ENCODE measurements at places on chromosomes 1 and 21. TPM values are rescaled to one million over a fixed set of nuclear protein-coding genes. Genes with fewer than 3 reads are reported as not detected.
A peak's percentile ranks its signal among the peaks of the same experiment; 100 is the strongest.

GRCh38 chr1:164560121-164560541 is 1.1 kb downstream of the PBX1 start:
- no peaks in the 10 kb centered on the region for H3K36me3 ChIP-seq
- no peaks in the 10 kb centered on the region for H3K27me3 ChIP-seq
- H3K4me1 ChIP-seq = no peaks in the 10 kb centered on the region
- H3K27ac ChIP-seq = peak overlapping the region; percentile 86

DNA sequence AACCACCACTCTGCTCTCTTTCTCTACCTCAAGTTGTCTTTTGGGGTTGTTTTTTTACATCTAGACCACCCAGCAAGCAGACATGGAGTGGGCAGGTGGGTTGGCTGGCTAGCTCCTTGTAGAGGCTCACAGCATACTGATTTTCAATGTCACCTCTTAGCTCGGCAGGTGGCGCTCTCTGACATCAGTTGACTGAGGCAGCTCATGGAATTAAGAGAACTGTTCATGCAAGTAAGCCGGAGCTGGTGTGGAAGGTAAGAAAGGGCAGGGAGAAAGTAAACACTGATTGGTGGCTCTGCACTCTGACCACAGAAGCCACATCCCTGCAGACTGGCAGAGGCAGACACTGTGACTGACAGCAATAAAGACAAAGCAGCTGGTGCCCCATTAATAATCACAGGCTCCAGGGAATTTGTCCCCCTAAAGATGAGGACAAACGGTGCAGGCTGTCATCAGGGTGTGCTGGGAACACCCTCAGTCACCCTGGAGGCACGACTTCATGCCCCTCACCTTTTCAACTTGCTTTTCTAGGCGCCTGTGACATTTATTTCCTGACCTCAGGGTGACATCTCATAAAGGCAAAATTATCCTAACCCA is 226.8 kb downstream of the LMX1A start:
- no peak overlapping the region for H3K4me3 ChIP-seq
- H3K27me3 ChIP-seq = no peaks in the 10 kb centered on the region
- H3K27ac ChIP-seq = no peak overlapping the region

DNA sequence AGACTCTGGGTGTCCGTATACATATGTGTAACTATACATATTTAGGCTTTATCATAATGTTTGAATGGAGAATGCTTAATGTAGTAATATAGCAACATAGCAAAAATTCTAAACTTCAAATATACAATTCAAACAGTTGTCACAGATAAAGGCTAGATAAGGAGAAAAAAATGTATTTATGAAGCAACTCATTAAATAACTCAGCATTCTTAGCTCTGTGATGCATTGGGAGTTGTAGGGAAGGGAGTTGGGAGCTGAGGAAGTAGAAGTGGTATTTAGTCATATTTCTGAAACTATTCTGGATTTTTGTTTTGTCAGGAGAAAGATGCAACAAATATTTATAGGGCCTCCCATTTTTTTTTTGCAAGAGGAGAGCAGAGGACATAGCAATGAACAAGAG is 197.8 kb downstream of the PBX1 start:
- no peak overlapping the region for H3K27ac ChIP-seq
- H3K27me3 ChIP-seq = no peaks in the 10 kb centered on the region
- no peak overlapping the region for H3K4me3 ChIP-seq
- no peak for DNase-seq
- no peaks in the 10 kb centered on the region for H3K36me3 ChIP-seq

Gene AMIGO1
- total RNA-seq = 6.0 TPM

DNA sequence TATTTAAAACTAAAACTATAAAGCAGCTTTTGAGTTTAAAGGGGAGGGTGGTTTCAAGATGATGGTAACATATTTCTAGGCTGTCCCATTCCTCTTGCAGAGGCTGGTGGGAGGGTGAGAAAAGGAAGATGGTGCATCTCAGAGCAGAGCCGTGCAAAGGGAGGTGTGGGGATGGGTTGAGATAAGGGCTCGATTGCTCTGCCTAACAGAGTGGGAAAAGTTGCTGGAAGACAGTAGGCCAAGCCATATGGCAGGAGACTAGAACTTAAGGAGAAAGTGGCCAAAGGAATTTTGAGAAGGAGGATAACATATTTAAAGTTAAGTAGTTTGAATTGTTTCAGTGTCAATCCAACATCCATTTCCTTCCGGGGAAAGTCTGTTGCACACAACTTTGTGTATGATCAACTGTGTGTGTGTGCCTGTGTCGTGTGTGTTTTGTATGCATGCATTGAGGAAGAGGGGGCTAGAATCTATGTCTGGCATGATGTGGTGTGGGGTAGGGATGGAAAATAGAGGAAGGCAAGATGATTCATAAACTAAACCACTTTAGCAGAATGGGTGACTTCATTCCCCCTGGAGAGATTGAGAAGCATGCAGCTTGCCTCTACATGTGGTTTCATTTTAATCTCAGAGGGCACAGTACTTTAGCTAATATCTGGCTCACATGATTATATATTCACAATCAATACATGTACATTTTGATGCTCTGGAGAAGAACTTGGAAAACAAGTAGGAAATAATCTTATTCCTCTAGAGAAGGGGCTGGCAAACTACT is 145.0 kb upstream of the DNAH14 start:
- H3K4me1 ChIP-seq = no peaks in the 10 kb centered on the region
- H3K36me3 ChIP-seq = no peaks in the 10 kb centered on the region
- DNase-seq = no peak
- no peaks in the 10 kb centered on the region for H3K27me3 ChIP-seq
- H3K27ac ChIP-seq = no peak overlapping the region
- H3K4me3 ChIP-seq = no peak overlapping the region

DNA sequence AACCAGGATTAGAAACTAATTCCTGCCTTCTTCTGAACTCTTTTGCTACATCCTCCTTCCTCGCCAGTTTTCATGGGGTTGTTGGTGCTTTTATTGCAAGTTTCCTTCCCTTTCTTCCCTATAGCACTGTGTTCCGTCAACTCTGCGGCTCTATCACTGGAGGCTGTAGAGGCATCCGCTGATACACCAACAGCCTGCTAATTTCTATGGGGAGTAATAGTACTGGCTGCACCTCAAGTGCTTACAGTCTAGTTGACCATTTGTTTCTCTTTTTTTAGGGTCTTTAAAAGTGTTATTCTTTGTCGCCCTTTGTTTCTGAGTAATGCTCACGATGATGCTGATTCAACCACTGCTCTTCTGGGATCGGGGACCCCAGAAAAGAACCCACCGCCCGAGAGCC is 746 bp downstream of the MIS18A start:
- DNase-seq = no peak
- H3K4me3 ChIP-seq = peak overlapping the region; percentile 74
- H3K27me3 ChIP-seq = no peaks in the 10 kb centered on the region
- peaks cover 11% of the 10 kb centered on the region for H3K4me1 ChIP-seq
- no peak overlapping the region for H3K27ac ChIP-seq

Gene CPTP
- 64.4 TPM for total RNA-seq

- DNase-seq = no peak
- no peak overlapping the region for H3K27ac ChIP-seq
- H3K4me3 ChIP-seq = no peak overlapping the region
- H3K4me1 ChIP-seq = no peaks in the 10 kb centered on the region
- no peaks in the 10 kb centered on the region for H3K36me3 ChIP-seq
- H3K27me3 ChIP-seq = no peaks in the 10 kb centered on the region
Measured at GRCh38 chr1:164591858-164592257, 32.9 kb downstream of the PBX1 start.

Gene OR2L5
- 0.31 TPM for total RNA-seq

Gene S100A8
- 1.3 TPM for total RNA-seq

DNA sequence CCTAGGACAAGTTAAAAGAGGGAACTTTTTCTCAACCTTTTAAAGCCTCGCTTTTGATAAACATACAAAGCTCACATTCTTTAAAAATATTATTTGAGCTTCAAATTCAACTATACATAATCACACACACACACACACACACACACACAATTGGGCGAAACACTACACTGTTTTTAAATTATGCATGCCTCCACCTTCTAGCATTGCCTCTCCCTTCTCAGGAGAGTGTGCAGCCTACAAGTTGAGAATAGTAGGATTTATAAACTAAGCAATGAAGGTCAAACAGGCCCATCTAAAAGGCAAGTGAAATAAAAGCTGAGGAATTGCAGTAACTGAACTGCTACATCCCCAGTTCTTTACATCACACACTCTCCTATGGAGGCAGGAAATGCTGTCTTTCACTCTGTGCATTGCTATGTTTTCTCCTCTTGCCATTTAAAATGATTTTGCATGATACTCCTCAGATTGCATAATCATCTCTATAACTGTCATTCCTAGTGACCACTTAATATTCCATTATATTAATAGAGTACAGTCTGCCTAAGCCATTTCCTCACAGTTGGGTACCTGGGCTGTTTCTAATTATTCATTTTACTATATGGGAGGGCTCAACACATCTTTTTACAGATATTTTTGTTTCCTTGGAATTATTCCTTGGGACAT is 92.5 kb upstream of the KCNE2 start:
- no peak for DNase-seq
- H3K36me3 ChIP-seq = no peaks in the 10 kb centered on the region
- no peaks in the 10 kb centered on the region for H3K27me3 ChIP-seq
- H3K27ac ChIP-seq = no peak overlapping the region
- no peak overlapping the region for H3K4me3 ChIP-seq

- H3K36me3 ChIP-seq = no peaks in the 10 kb centered on the region
- no peak for DNase-seq
- no peak overlapping the region for H3K27ac ChIP-seq
- H3K4me3 ChIP-seq = no peak overlapping the region
- H3K27me3 ChIP-seq = no peaks in the 10 kb centered on the region
Measured at GRCh38 chr1:58090640-58091039, 455.9 kb downstream of the OMA1 start.
